Astrocyte of the cerebellum (primary cell): ENCODE measurements at places on chromosomes 2 and 18.

- no peak for DNase-seq
Observed at GRCh38 chr2:1755436-1756191, 11.3 kb upstream of the PXDN start.

GRCh38 chr2:65299246-65299645 is 71.6 kb downstream of the ACTR2 start:
- no peak for DNase-seq

GRCh38 chr18:3454365-3455089 is 4.6 kb downstream of the TGIF1 start:
- peak; percentile 60 for DNase-seq

DNA sequence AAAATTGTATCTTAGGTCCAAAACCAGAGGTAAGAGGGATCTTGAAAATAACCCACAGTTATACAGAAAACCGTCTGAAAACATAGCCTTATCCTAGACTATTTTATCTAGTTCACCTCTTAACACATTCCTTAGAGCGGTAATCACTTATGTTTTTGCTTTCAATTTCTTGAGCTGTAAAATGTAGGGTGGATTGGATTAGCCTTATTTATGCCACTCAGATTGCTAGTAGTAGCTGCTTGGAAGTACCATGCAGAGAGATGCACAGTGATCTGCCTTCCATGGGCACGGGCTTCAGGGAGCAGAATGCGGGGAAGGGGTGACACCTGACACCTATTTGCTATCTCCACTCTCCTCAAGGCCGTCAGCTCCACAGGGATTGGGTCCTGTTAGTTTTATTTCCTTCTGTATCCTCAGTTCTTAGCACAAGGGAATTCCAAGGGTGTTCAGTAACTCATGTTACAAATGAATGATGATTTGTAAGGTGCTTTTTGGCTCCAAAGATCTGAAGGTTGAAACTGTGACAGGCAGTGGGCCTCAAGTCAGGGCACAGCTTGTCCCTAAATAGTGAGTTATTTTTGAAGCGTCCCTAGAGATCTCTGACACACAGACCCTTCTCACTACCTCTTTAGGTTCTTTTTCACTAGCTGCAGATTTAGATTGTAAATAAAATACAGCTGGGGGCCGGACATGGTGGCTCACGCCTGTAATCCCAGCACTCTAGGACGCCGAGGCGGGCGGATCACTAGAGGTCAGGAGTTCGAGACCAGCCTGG is 64.0 kb upstream of the PMAIP1 start:
- DNase-seq: no peak

GRCh38 chr18:32732165-32732564 is 40.7 kb downstream of the KLHL14 start:
- DNase-seq: no peak

DNA sequence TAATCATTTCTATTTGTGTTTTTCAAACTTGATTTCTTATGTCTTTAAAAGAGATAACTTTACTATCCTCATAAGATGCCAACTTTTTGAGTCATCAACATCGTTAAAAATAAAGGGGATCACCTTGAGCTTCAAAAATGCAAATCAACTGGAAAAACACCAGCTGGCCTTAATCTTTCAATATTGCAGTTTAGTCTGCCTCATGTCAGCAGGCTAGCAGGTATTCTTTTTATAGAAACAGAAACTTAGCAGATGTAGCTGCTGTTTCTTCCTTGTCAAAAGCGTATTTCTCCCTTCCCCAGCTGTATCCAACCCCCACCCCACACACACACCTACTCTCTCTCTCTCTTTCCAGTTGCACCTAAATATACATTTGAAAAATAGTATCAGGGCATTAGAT is 154.1 kb upstream of the ZNF804A start:
- DNase-seq: no peak

DNA sequence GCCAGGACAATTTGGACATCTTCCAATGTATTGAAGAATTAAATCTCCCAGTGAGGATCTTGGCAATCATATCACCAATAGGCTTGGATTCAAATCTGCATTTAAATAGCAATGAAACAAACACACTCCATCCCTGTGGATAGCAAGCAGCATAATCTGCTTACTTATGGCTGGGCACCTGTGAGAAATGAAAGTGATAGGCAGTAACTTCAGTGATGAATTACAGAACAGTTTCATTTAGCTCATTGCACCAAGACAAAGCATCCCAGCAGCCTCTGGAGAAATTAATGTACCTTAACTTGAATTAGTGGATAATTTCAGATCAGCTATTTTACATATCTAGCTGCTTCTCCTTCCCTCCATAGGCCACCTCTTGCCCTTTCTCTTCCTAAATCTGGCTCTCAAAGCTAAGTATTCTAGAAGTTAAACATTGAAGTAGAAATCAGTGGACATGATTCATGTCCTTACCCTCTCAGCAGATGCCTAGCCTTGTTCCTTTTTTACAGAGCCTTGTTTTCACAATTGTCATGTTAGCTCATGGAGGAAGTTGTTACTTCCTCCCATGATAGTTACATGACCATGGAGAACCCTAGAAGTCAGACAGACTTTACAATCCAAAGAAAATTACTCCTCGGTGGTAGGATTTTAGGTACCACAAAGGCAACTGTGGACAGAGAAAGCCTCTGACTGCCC is 88.5 kb upstream of the TACR1 start:
- DNase-seq: no peak

- DNase-seq: no peak
Observed at GRCh38 chr18:48468151-48468550, 59.0 kb upstream of the ZBTB7C start.

- no peak for DNase-seq
Observed at GRCh38 chr18:23135550-23136325, 453 bp downstream of the CABLES1 start.

DNA sequence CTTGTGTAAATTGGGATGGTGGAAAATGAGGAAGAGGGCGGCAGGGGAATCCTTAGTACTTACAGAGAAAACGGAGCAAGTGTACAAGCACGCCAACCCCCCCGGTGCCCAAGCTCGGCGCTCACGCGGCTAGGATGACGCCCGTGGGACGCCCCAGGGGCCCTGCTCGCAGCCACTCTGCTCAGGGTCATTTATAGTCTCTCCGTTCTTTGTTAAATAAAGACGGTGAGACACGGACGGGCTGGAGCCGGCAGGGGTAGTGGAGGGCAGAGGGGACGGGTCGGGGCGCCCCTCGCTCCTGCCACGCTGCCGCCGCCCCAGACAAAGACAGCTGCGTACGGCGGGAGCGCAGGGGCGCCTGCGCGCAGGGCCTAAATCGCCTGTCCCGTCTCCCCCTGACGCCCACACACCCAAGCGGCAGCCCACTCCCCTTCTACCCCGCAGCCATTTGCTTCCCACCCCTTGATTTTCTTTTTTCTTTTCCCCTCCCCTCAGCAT is 37.8 kb downstream of the PCBP1 start:
- DNase-seq: no peak

DNA sequence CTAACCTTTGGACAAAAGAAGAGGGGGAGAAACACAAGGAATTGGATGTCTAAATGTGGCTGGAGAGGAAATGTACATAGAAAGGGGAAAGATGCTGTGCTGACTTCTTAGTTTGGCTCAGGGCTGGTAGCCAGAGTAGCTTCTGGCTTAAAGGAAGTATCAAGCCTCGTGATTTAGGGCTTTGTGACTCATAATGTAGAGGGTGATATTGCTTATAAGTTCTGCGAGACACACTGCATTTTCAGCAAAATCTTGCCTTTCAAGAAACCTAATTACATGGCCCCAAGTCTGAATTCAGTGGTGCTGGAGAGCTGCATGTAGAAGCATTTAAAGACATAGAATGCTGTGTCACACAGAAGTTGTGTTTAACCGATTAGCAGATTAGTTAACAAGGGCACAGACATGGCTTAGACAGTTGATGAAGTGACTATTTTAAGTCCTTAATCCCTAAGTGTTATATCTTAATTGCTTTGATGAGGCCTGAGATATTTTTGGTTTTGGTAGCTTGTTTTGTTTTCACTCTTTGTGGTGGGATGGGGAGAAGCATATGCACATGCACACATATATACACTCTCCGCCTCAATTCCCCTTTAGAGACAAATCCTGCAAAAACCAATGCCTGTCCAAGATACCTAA is 66.4 kb downstream of the EPAS1 start:
- peak; percentile 11 for DNase-seq

DNA sequence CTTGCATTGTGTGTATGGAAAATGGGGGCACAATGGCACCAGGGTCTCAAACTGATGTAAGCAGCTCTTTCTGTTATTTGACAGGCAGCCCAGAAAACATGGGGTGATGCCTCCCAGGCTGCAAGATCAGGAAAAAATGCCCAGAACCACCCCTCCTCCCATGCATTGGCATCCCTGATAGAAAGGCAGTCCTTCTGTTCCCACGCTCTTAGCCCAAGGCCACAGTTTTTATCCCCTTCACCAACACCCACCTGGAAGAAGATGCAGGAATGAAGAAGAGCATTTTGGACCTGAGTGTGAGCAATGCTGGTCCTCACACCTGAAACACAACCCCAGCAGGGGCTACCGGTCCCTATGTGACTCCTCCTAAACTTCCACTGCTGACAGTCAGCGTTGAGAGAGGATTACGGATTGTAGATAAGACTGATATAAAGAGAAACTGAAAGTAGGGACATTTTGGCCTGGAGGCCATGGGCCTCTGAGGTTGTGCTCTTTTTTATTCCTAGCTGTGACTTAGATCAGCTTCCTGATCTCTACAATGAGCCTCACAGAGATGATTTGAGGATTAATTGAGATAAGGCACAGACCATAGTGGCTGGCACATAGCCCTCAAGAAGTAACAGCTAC is 386.0 kb upstream of the ATP5MC3 start:
- no peak for DNase-seq

DNA sequence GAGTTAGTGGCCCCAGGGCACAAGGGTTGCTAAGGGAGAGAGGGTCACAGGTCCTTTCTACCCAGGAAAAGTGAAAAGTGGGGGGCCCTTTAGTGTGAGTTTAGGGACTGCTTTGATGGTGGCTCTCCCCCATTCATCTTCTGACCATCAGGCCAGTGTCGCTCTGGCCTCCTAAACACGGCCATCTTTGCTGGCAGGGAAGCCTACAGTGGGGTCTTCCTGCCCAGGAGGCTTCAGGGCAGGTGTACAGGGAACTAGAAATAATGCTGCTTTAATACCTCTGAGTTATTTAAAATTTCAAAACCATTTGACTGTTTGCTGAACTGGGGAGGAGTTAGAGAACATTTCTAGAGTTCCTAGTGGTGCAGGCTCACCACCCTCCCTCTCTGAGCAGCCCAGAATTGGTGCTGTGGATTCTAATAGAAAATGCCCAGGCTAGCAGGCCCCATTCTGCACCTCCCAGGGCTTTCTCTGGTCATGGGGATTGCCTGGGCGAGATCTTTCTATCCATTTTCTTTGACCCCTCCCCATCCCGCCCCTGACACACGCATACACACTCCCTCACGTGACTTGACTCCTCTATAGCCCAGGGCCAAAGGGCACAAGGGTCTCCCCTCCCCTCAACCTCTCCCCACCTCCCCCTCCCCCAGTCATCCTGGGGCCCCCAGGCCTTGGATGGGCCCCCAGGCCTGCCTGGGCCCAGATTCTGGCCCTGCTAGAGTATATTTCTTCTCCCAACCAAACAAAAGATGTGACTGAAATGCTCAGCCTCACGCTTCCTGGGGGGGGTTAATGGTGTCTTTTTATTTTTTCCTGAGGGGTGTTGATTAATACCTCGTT is 3.1 kb downstream of the PKDCC start:
- no peak for DNase-seq

GRCh38 chr2:222960126-222960525 is 91.9 kb upstream of the KCNE4 start:
- DNase-seq: no peak

DNA sequence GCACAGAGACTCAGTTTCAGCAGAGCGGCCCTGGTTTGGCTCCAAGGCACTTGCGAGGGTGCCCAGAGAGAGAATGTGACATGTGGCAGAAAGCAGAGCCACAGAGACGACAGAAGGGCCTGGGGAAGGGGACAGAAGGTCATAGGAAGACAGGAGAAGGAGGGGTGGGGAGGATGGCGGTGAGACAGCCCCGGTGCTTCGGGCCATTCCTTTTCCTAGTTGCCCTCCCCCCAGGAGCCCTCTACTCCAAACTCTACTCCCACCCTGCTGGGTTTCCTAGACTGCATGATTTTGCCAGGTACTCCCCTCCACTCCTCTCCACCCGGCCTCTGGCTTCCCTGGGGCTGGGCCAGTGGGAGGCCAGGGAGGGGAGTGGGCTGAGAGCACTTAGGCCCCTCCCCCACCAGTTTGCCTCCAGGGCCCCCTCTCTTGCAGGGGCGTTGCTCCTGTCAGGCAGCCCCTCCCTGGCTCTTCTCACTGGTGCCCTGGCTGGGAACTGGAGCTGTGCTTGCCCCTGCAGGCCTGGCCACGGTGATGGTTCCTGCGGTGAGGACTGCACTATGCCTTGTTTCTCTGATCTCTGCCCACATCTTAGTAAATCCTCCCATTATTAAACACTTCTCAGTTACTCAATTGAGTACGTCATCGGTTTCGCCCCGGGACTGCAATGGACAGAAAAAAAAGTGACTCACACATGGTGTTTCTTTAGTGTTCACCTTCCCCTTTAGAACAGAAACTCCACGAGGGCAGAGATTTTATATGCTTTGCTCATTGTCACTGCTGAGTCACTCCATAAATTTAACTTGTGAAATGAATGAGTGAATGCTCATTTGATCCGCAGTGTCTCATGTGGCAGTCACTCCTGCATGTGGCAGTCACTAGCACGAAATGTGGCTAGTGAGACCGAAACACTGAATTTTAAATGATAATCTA is 58.7 kb upstream of the SP3 start:
- peak; percentile 84 for DNase-seq

- no peak for DNase-seq
Observed at GRCh38 chr18:527146-527545, 26.6 kb upstream of the COLEC12 start.

GRCh38 chr2:52658598-52658997 is 1109.0 kb upstream of the CHAC2 start:
- peak; percentile 83 for DNase-seq

DNA sequence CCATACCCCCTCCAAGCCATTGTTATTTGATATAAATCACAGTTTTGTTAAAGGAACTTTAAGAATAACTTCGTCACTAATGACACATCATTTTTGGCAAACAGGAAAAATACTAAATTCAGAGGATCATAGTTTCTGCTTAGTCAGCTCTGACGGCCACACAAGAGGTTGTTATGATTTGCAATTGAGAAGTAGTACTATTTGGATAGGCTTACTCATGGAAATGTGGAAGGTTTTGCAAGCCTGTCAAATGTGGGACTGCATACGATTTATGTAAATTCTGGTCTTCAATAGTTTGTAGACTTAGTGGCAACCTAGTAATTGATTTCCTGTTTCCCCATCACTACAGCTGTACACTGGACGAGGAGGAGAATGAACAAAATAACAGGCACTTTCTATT is 108.1 kb downstream of the ARHGEF33 start:
- DNase-seq: peak; percentile 81

- no peak for DNase-seq
Observed at GRCh38 chr2:65053199-65053598, 3.0 kb upstream of the CEP68 start.

DNA sequence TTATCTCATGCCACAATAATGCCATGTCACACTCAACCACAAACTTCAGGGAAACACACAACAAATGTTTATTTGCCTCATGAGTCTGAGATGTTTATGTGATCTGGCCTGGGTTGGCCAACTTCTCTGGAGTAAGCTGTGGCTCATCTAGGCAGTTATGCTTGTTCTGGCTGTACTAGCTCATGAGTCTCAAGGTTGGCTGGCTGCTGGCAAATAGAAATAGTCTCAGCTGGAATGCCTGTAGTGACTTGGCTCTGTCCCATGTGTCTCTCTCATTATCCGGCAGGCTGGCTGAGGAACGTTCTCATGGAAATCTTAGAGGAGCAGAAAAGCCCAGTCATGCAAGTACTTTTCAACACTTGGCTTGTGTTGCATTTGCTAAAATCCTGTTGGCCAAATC is 234.9 kb upstream of the CDH2 start:
- peak; percentile 87 for DNase-seq

GRCh38 chr2:83953697-83954096 is 505.4 kb downstream of the SUCLG1 start:
- DNase-seq: no peak
